Endothelial cell of umbilical vein (primary cell): ENCODE measurements at places on chromosomes 16 and 17. TPM values are rescaled to one million over a fixed set of nuclear protein-coding genes. Genes with fewer than 3 reads are reported as not detected.

Gene CA7
- total RNA-seq: not detected in 2 replicates

Gene RPL13
- 1,463 and 1,769 TPM in 2 replicates for total RNA-seq

Gene GPR142
- total RNA-seq: not detected in 2 replicates

Gene ACSM5
- total RNA-seq: not detected in 2 replicates

Gene IGF2BP1
- 91.7 and 99.5 TPM in 2 replicates for total RNA-seq

Gene C17orf58
- total RNA-seq: 13.4 and 24.5 TPM in 2 replicates

DNA sequence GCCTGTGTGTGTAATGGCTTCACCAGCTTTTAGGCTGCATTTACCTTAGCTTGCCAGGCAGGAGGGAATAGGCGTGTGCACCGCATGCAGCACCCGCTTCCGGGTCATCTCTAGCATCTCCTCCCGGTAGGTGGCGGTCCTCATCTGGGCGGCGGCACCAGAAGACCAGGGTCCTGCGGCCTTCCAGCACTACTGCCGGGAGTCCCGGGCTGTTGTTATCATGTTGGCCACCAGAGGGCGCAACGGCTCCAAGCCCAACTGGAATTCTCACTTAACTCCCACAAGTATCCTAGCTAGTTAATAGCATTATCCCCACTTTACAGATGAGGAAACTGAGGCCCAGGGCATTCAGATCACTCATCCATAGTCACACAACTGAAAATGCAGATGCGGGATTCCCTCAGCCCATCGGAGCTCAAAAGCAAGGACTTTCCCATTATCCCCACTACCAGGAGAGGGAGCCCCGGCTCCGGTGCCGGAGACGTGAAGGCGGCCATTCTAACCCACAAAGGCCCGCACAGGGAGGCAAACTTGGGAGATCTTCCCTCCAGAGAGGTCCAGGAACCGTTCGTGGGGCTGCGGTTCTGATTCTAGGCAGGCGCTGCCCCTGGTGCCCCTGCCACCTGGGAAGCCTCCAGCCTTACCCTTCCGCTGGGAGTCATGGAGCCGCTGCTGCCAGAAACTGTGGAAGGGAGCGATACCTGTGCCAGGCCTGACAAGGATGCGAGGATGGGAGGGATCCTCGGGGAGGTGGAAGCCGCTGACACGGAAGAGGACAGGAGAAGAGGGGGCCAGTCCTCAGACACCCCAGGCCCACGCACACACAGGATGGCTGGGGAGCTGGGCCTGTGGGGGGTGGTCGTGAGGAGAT, 23.9 kb downstream of the LGALS9 start:
- H3K27me3 ChIP-seq: no peaks in the 10 kb centered on the region
- no peak overlapping the region for H3K4me3 ChIP-seq
- H3K27ac ChIP-seq: no peak overlapping the region
- H3K4me1 ChIP-seq: no peaks in the 10 kb centered on the region

- H3K36me3 ChIP-seq: no peaks in the 10 kb centered on the region
- no peaks in the 10 kb centered on the region for H3K27me3 ChIP-seq
- peak; percentile 13 for DNase-seq
- peaks cover 5% of the 10 kb centered on the region for H3K4me1 ChIP-seq
- H3K27ac ChIP-seq: no peak overlapping the region
- H3K4me3 ChIP-seq: no peak overlapping the region
Measured at GRCh38 chr17:81150377-81151077, 14.8 kb upstream of the PVALEF start.

GRCh38 chr17:58840820-58841612, 85.4 kb downstream of the PPM1E start:
- H3K27ac ChIP-seq: no peak overlapping the region
- no peaks in the 10 kb centered on the region for H3K36me3 ChIP-seq
- no peaks in the 10 kb centered on the region for H3K4me1 ChIP-seq
- peaks cover 2% of the 10 kb centered on the region for H3K27me3 ChIP-seq

GRCh38 chr16:876523-877241, 76.1 kb upstream of the GNG13 start:
- H3K36me3 ChIP-seq: no peaks in the 10 kb centered on the region
- no peaks in the 10 kb centered on the region for H3K27me3 ChIP-seq
- H3K4me1 ChIP-seq: no peaks in the 10 kb centered on the region
- H3K27ac ChIP-seq: no peak overlapping the region

DNA sequence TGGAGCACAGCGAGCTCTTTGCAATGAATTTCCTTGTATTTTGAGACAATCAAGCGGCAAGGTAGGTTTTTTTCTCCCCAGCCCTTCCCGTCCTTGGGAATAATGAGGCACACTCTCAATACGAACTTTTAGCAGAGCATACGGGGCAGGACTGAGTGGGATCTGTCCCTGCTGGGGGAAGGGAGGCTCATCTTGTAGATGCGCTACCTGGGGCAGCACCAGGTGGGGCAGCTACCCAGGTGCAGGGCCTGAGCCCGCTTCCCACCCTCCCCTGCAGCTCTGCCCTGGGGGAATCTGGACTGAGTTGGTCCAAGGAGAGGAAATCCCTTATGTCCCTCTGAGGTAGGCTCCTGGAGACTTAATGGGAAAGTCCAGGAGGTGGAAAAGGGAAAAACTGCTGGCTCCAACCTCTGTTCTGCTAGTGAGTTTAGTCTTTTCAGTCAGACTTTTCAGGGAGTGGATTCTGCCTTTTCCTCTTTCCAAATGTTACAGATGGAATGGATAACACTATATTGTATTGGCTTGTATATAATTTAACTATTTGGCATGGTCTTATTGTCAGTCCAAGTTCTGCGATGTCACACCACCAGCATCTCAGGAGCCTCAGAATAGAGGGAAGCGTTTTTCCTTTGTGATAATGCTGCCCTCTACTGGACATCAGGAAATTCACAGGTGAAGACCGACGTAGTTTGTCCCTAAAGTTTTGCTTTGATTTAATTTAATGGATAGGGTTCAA, 9.6 kb upstream of the CES1 start:
- H3K36me3 ChIP-seq: no peaks in the 10 kb centered on the region
- no peak overlapping the region for H3K27ac ChIP-seq
- H3K27me3 ChIP-seq: no peaks in the 10 kb centered on the region

GRCh38 chr17:46157443-46158062, 35.7 kb downstream of the KANSL1 start:
- no peak overlapping the region for H3K4me3 ChIP-seq
- no peak overlapping the region for H3K27ac ChIP-seq
- H3K4me1 ChIP-seq: peaks cover 51% of the 10 kb centered on the region
- peak; percentile 63 for DNase-seq

DNA sequence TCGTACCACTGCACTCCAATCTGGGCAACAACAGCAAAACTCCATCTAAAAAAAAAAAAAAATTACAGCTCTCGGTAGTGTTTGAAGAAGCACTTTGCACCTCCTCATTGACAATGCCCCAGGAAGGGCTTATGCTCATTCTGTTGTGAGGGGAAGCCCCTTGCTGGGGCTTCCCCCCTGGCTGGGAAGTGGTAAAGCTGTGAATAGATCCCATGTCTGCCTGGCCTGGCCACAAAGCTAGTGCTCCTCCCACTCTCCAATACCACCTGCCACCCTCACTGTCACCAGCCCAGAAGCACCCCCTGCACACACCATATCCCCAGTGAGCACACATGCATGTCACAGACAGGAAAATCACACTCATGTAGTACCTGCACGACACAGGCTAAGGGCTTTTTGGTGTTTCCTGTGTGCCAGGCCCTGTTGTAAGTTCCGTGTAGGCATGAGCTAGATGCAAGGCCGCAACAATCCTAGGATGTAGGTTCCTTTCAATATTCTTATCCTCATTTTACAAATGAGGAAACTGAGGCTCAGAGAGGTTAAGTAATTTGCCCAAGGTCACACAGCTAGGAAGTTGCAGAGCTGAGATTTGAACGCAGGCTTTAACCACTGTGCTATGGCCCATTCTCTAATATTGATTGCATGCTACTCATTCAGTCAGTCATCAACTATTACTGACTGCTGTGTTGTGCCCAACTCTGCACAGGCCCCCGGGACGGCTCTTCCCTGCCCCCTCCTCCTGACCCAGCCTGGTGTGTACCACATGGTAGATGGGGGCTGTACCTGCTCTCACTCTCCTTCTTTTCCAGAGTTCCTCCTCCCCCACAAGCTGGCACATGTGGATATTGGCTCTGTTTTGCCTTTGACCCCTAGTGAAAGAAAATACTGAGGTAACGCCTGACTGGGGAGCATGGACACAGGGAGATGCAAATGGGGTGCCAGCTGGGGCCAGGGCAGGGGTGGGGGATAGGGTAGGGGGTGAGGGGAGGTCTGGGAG, 11.9 kb upstream of the COL1A1 start:
- no peak overlapping the region for H3K4me3 ChIP-seq
- H3K27me3 ChIP-seq: peaks cover 18% of the 10 kb centered on the region
- H3K4me1 ChIP-seq: peaks cover 7% of the 10 kb centered on the region
- DNase-seq: no peak
- H3K27ac ChIP-seq: no peak overlapping the region

- H3K27ac ChIP-seq: no peak overlapping the region
- H3K27me3 ChIP-seq: no peaks in the 10 kb centered on the region
- H3K36me3 ChIP-seq: no peaks in the 10 kb centered on the region
- H3K4me3 ChIP-seq: no peak overlapping the region
Measured at GRCh38 chr16:64450177-64450576, 671.7 kb downstream of the CDH11 start.

- H3K36me3 ChIP-seq: peaks cover 19% of the 10 kb centered on the region
- no peaks in the 10 kb centered on the region for H3K27me3 ChIP-seq
- no peak overlapping the region for H3K4me3 ChIP-seq
- DNase-seq: no peak
Measured at GRCh38 chr17:81867991-81868673, 3.0 kb downstream of the ARHGDIA start.

- no peaks in the 10 kb centered on the region for H3K4me1 ChIP-seq
- H3K27me3 ChIP-seq: no peaks in the 10 kb centered on the region
- no peaks in the 10 kb centered on the region for H3K36me3 ChIP-seq
- no peak overlapping the region for H3K4me3 ChIP-seq
- DNase-seq: no peak
Measured at GRCh38 chr16:30794634-30795033, 7.6 kb upstream of the ZNF629 start.

DNA sequence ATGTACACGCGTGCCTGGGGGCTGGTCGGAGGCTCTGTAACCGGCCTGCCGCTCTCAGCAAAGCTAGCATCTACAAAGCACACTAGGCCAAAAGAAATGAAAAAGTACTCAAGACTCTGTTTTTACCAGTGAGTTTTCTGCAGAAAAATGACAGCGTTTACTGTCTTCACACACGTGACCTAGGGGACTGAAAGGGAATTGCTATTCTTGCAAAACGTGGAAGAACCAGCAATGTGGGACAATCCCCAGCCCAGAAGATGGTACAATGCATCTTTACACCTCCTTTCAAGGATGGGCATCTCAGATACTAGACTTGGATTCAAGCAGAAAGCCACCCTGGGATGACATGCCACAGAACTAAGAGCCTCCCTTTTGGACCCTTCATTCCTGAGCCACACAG, 41.5 kb downstream of the NDEL1 start:
- no peaks in the 10 kb centered on the region for H3K27me3 ChIP-seq
- H3K36me3 ChIP-seq: peaks cover 76% of the 10 kb centered on the region
- H3K4me3 ChIP-seq: no peak overlapping the region
- no peak for DNase-seq

DNA sequence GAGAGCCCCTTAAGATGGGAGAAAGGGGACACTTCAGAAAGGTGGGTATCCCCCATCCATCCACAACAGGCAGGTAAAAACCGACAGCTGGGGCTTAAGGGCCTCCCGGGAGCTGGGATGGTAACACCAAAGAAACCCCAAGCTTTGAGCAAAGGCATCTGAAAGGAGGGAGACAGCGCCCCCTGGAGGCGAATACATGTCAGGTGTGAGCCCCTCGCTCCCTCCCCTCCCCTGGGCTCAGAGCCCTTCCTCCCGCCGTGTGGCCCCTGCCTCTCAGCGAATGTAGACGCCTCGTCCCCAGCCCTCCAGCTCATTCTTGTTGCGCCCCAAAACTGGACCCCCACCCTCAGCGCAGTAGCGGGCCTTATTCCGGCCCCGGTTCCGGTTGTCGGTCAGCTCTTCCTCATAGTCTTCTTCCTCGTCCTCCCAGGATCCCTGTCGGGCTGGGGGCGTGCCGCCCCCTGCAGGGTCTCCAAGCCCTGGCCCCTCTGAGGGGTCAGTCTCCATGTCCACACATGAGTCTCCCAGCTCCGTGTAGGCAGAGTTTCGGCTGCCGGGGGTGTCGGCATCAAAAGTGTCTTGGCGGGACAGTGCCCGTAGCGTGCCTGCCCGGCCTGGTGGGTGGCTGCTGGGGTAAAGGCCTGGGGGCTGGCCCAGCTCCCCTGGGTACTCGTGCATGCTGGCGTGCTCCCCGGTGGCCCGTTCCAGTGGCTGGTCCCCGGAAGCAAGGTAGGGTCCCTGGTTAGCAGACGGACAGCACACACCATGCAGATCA, 9.1 kb upstream of the ARL5C start:
- no peaks in the 10 kb centered on the region for H3K27me3 ChIP-seq
- H3K36me3 ChIP-seq: peaks cover 5% of the 10 kb centered on the region
- H3K4me1 ChIP-seq: peaks cover 12% of the 10 kb centered on the region
- DNase-seq: peak; percentile 44
- no peak overlapping the region for H3K4me3 ChIP-seq
- H3K27ac ChIP-seq: no peak overlapping the region

GRCh38 chr17:193841-194806, 12.7 kb upstream of the DOC2B start:
- DNase-seq: no peak
- H3K4me3 ChIP-seq: no peak overlapping the region
- no peak overlapping the region for H3K27ac ChIP-seq
- H3K27me3 ChIP-seq: no peaks in the 10 kb centered on the region
- no peaks in the 10 kb centered on the region for H3K36me3 ChIP-seq
- peaks cover 1% of the 10 kb centered on the region for H3K4me1 ChIP-seq

- no peaks in the 10 kb centered on the region for H3K36me3 ChIP-seq
- H3K27ac ChIP-seq: no peak overlapping the region
- no peak overlapping the region for H3K4me3 ChIP-seq
- H3K27me3 ChIP-seq: no peaks in the 10 kb centered on the region
- DNase-seq: peak; percentile 25
Measured at GRCh38 chr16:48558371-48558841, 51.6 kb downstream of the N4BP1 start.

- peaks cover 5% of the 10 kb centered on the region for H3K27me3 ChIP-seq
- no peak overlapping the region for H3K4me3 ChIP-seq
- no peak for DNase-seq
- H3K27ac ChIP-seq: no peak overlapping the region
- H3K4me1 ChIP-seq: no peaks in the 10 kb centered on the region
- no peaks in the 10 kb centered on the region for H3K36me3 ChIP-seq
Measured at GRCh38 chr16:58654560-58655214, 25.1 kb upstream of the CNOT1 start.
